ENCODE measurements at places on chromosomes 1 and 21. TPM values are rescaled to one million over a fixed set of nuclear protein-coding genes. Genes with fewer than 3 reads are reported as not detected.

The MSH4 gene
- total RNA-seq, result 0.47 TPM

- H3K27ac ChIP-seq, result no peak overlapping the region
- no peaks in the 10 kb centered on the region for H3K36me3 ChIP-seq
- H3K4me3 ChIP-seq, result peak overlapping the region; percentile 56
- peaks cover 10% of the 10 kb centered on the region for H3K4me1 ChIP-seq
Observed at GRCh38 chr1:112713466-112714312, 1.4 kb downstream of the PPM1J start.

GRCh38 chr1:78587211-78587610 lies 33.0 kb upstream of the IFI44L start:
- no peaks in the 10 kb centered on the region for H3K27me3 ChIP-seq
- H3K4me1 ChIP-seq, result no peaks in the 10 kb centered on the region
- no peaks in the 10 kb centered on the region for H3K36me3 ChIP-seq
- no peak overlapping the region for H3K27ac ChIP-seq
- no peak for DNase-seq

- DNase-seq, result no peak
- H3K27me3 ChIP-seq, result no peaks in the 10 kb centered on the region
- H3K27ac ChIP-seq, result no peak overlapping the region
Observed at GRCh38 chr1:238226810-238227209, 336.1 kb upstream of the ZP4 start.

DNA sequence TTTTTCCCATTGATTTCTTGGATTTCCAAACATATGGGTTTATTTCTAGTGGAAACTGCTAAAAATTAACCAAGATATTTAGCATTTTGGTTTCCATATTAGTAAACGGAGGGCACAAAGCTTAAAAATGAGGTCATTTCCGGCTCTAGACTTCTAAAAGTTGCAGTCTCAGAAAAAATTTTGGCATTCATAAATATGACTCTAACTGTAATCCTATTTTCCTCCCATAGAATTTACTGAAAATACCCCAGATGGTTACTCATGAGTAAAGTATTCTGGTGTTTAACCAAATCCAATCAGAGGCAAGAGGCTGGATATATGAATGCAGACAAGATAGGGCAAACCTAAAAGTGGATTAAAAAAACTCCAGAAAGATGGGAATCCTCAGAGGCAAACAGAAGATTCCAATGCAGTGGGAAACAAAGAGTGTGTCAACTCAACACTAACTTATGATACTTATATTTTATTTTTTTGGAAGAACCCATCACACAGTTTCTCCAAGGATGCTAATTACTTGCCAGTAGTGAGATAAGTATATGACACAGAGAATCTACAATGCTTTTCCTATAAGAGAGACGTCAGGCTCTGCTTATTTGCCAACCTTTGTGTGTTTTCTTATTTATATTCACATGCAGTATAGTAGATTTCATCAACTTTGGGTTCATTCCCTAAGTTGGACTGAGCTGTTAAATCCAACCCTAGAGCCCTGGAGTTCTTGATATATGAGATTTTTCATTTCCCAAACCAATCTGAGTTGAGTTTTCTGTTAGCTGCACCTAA lies 90.1 kb upstream of the BCL10 start:
- H3K27ac ChIP-seq, result no peak overlapping the region
- H3K4me3 ChIP-seq, result no peak overlapping the region
- no peaks in the 10 kb centered on the region for H3K27me3 ChIP-seq
- DNase-seq, result no peak

GRCh38 chr1:16076031-16076864 lies 2.8 kb upstream of the FAM131C start:
- no peak for DNase-seq
- no peak overlapping the region for H3K4me3 ChIP-seq
- H3K4me1 ChIP-seq, result peaks cover 4% of the 10 kb centered on the region
